ENCODE measurements at places on chromosomes 1 and 21.

- no peak for DNase-seq
Observed at GRCh38 chr1:107061886-107062285, 5.4 kb downstream of the PRMT6 start.

DNA sequence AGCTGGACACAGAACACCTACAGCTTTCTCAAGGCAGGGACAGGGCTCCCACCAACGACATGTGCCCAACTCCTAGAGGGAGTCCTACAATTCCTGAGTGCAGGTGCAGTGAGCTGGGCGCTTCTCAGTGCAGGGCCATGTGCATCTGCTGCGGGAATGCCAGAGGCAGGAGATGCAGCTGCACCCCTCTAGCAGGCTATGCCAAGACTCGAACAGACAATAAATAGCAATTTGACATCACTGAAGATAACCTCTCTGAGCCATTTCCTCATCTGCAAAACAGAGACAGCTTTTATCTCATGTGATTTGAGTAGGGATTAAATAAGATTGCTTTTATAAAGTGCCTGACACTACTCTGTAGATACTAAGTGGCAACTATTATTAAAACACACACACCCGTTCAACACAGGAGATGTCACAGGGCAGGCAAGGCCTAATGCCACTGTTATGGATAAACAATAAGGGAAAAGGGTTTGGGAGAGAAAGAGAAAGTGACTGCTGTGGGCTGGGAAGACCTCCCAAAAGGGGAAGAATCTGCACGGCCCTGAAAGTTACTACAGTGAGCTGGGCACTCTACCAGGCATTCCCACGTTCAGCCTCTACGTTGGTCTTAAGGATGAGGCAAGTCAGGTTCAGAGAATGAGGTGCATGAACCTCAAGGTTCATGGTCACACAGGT, 5.7 kb downstream of the SLC9A1 start:
- DNase-seq, result no peak

- DNase-seq, result no peak
Observed at GRCh38 chr21:42108554-42109340, 37.6 kb downstream of the UMODL1 start.

- DNase-seq, result no peak
Observed at GRCh38 chr1:151047591-151047924, at the start of gene C1orf56. TSS of gene C1orf56 (plus strand) at chr1:151047751. CDS start at chr1:151047848, 97 bp downstream.

DNA sequence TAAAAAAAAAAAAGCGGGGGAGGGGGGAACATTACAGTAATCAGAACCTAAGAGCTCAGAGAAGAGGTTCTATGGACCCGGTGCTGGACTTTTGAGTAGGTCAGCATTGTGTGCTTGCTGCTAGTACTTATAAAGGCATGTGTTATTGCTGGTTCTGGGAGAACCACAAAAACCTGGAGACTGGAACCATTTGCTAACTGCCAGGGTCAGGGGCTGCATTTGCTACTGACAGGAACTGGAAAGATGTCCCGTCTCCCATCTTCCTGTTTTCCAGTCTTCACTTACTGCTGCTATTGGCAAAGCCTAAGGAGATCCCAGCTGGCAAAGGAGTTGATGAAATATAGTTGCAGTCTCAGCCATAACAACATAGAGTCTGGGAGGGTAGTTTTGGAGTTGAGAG, 4.3 kb downstream of the RNF2 start:
- DNase-seq, result no peak

DNA sequence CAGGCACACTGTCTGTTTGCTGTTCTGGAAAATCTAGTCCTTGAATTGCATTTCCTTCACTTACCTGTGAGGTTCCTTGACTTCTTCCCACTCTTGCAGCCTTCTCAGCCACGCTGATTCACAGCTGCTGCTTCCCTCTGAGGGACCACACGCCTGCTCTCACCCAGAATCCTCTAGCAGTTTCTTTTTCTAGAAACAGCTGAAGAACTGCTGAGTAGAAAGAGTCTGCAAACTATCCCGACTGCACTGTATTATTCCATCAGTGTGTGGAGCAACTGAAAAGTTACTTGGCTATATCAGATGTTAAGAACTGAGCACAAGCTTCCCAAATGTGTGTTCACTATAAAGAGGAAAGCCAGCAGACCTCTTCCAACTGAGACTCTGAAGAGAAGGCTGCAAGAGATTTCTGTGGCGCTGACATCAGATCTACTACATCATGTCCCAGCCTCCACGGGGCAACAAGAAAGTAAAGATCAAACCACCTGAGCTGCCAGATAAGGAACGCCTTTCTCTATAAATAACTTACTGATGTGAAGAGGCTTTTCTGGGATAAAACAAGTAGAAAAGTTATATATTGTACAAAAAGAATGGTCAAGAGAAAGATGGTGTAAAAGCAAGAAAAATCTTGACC, 226.6 kb downstream of the RERE start:
- no peak for DNase-seq

GRCh38 chr1:181089017-181089675, 646 bp downstream of the IER5 start:
- no peak for DNase-seq

GRCh38 chr1:171280599-171280998, 32.3 kb downstream of the FMO1 start:
- DNase-seq, result no peak

DNA sequence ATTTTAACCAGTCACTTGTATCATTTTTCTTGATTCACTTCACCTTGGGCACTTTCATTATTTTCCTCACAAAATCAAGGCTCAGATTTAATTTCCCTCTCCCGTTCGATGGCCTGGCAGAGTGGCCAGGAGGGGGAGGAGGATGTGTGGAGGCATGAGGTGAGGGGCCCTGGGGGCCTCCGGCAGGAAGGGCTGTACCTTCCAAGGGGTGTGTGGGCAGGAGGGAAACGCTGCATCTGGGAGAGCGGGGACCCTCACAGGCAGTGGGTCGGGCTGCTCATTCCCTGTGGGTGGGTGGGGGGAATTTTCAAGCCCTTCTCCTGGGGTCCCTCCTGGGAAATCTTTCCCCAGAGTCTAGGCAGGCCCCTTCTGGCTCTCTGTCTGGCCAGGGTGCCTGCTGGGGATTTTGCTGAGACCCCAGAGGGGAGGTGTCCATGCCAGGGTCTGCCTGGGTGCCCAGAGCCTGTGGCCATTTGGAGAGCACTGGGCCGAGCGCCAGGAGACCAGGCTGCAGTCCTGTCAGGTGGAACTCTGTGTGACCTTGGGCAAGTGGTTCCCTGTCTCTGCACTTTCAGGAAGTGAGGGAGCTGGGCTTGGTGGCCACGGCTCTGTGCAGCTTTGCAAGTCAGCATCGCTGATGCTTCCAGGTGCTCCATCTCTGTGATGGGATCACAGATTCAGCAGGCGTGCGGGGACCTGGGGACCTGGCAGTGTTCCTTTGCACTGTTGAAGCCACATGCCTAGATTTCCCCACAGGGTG, 81.9 kb upstream of the C1orf174 start:
- no peak for DNase-seq

GRCh38 chr1:52366517-52366827, 467 bp upstream of the CC2D1B start:
- DNase-seq, result no peak

- peak; percentile 73 for DNase-seq
Observed at GRCh38 chr1:55781944-55782482, 566.8 kb upstream of the USP24 start.

GRCh38 chr1:43524804-43525203, 5.9 kb upstream of the PTPRF start:
- DNase-seq, result no peak

- DNase-seq, result no peak
Observed at GRCh38 chr1:178877896-178878295, 7.0 kb upstream of the ANGPTL1 start.

DNA sequence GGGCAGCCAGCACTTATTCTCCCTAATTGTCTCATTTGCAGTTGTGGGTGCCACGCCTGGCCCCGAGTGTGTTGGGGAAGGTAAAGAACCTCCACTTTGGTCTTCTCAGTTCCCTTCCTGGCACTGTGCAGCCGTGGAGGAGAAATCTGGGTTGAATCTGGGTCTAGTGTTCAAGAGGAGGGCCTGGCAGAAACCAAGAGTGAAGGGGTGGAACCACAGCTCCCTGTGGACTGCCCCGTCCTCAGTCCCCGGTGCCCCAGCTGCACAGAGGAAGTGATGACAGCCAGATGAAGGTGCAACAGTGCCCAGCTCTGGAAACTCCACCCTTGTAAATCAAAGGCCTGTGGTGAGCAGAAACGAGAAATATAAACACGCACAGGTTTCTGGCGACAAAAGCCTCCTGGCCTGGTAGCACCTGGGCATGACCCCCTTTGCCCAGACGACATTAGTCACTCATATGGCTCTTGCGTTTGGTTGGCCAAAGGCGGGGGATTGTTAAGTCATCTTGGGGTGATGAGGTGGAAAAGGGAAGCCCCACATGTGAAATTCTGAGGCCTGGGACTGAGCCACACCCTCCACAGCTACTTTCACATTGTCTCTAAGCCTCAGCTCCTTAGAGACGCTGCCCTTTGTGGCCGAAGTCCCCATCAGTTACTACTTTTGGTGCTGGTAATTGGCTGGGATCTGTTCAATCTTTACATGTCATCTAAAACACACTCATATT, 4.2 kb upstream of the ECE1 start:
- no peak for DNase-seq

DNA sequence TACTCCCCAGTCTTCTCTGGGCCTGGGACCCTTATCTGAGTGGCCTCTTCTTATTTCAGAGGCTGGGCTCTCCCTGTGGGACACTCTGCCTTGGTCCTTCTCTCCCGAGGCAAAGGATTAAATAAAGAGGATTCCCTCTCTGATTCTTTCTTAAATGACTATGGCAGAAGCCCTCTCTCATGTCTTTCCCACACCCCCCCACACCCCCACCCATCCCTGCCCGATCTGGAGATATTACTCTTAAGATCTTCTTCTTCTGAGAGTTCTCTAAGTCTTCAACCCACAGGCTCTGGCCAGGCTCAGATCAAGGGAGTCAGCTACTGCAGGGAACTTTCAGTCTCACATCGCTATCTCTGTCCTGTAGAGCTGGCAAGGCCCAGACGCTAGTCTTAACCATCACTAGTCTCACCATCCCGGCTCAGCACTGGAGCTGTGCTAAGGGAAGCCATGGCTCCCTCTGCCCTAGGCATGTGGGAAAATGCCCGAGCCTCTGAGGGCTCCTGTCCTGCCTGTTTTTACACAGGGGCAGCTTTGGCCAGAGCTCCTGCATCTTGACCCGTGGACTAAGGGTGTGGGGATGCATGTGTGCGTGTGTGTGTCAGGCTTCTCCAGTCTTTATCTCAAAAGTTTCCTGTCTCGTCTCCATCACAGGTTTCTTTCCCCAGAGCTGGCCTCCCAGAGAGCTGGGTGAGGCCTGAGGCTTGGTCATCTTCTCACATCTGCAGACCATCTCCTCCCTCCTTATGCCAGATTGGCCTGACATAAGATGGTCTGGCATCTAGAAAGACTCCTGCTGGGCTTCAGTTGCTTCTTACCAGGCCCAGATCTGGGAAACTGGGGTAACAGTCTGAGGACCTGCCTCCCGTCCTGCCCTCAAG, 36.7 kb downstream of the LGR6 start:
- no peak for DNase-seq

- DNase-seq, result no peak
Observed at GRCh38 chr1:228076796-228077430, 5.6 kb upstream of the ARF1 start.

DNA sequence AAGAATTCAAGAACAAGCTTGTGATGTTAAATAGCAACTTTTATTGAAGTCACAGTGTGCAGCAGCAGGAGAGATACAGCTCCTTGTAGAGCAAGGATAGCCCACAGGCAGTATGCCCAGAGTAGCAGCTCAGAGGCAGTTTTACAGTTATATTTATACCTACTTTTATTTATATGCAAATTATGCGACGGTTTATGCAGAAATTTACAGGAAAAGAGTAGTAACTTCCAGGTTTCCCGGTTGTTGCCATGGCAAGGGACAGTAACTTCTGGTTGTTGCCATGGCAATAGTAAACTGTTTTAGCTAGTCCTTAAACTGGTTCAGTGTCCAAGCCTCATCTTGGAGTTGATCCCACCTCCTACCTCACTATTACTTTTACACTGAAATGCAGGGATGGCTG, 344.6 kb upstream of the LYPLAL1 start:
- DNase-seq, result no peak

DNA sequence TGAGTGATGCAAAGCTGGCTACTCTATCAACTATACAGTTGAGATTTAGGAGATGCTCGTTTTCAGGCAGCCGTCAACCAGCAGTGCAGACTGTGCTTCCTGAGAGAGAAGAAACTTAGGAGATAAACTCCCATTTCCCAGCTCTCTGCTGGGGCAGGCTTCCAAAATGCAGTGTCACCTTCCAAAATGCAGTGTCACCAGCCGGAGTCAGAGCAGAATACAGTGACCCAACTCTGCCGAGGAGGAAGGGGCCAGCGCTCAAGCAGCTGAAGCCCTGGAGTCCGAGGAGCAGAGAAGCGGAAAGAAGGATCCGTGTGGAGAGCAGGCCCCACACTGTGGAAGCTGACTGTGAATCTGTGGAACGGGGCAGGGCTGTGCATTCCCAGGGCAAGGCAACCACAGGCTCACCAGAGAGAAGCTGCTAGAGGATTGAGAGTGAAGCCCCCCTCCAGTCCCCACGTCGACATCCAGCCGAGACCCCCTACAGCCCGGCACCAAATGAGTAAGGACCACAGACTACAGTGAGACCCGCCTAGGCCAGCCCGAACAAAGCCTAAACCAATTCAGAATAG, 703 bp upstream of the KRTAP12-1 start:
- no peak for DNase-seq

DNA sequence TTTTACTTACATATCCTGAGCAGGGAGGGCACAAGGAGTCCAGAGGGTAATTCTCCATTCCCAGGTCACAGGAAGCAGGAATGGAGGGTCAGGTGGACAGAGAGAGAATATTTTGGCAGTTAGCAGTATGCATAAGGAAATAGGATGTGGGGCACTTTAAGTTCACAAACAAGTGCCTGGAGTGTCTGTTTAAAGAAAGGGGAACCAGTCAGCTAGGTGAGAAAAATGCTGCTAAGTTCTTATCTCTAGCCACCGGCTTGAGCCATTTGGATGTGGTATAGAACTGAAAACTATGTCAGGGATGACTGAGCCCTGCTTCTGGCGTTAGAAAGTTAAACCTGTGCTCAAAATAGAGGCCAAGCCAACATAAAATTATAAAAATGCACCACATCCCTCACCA, 739.7 kb upstream of the NCAM2 start:
- DNase-seq, result no peak

DNA sequence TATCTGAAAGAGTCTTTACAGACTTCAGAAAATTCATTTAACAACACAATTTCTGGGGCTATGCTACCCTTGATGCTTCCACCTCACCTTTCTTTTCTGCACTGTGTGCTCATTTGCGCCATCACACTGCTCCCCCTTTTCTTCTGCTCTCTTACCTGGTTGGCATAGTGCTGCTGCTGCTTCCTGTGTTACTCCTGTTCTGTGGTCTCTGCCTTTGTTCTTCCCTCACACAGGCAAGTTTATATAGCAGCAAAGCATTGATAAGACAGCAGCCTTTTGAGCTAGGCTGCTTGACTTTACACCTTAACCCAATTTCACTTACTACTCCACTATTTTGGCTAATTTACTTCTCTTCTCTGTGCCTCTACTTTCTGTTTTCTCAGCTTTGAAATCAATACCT, 18.3 kb downstream of the SGIP1 start:
- no peak for DNase-seq

DNA sequence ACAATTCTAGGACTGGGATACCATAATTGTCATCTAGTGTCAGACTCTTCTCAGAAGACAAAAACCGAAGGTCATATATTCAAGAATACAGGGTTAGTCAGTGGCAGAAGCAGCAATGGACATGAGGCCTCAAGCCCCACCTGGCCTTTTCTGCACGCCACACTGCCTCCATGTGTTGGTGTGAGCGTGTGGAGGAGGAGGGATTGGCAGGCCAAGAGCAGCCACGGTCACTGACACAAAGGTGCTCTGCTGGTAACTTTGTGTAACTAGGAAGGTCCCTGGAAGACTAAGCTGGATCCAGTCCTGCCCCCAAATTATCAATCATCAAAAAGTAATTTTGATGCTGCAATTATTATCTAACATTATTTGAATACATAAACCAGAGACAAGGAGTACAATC, 34.9 kb downstream of the HSF2BP start:
- DNase-seq, result no peak

Measured in GM04503 (cell line).